Uterus (tissue), 4 donors: ENCODE measurements at places on chromosomes 3 and 15. TPM values are rescaled to one million over a fixed set of nuclear protein-coding genes. Genes with fewer than 3 reads are reported as not detected.

DNA sequence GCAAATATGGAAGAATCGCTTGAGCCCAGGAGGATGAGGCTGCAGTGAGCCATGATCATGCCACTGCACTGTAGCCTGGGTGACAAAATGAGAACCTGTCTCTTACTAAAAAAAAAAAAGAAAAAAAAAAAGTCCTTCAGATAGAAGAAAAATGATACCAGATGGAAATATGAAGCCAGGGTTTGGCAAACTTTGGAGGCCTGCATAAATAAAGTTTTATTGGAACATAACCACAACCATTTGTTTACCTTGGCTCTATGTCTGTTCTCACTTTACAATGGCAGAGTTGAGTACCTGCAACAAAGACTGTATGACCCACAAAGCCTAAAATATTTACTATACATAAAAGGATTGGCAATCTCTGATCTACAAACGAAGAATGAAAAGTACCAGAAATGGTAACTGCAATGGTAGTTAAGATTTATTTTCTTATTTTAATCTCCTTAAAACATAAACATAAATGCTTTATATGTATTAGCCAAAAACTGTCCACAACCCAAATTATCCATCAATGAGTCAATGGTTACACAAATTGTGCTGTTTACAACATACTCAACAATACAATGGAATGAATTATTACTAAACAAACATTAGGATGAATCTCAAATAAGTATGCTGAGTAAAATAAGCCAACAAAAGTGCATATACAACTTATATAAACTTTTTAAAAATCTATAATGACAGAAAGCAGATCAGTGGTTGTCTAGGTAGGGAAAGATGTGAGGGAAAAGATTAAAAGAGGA is 41.8 kb downstream of the GOLGB1 start:
- H3K36me3 ChIP-seq = no peaks in the 10 kb centered on the region
- DNase-seq = no peak
- H3K27me3 ChIP-seq = no peaks in the 10 kb centered on the region
- H3K4me1 ChIP-seq = no peaks in the 10 kb centered on the region

GRCh38 chr3:15325228-15325627 is 7.2 kb downstream of the SH3BP5 start:
- H3K27me3 ChIP-seq = no peaks in the 10 kb centered on the region
- peaks cover 44% of the 10 kb centered on the region for H3K4me1 ChIP-seq
- no peaks in the 10 kb centered on the region for H3K36me3 ChIP-seq
- peak overlapping the region; percentile 93 for H3K27ac ChIP-seq

DNA sequence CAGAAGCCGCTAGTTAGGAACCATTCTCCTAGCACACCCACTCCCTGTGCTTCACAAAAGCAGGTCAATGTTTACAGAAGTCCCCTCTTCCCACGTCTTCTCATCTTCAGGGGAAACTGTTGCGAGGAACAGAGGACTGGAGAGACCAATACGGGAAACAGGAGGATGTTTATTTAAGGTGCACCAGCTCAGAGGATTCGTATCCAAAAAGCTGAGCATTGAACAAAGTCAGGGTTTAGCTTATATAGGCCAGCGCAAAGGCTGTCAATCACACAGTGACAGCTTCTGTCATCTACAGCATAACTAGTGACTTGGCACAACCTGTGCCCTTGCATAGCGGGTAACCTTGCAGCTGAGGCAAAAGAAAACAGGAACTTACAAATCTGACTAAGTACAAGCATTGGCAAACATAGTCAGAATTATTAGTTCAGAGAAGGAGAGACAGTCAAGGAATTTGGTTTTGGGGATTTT is 61.3 kb downstream of the ZDHHC19 start:
- H3K4me1 ChIP-seq = no peaks in the 10 kb centered on the region
- no peak overlapping the region for H3K4me3 ChIP-seq
- H3K27ac ChIP-seq = peak overlapping the region; percentile 42
- H3K36me3 ChIP-seq = no peaks in the 10 kb centered on the region
- H3K27me3 ChIP-seq = no peaks in the 10 kb centered on the region
- DNase-seq = no peak

GRCh38 chr3:195366200-195366925 is 76.5 kb downstream of the ACAP2 start:
- no peaks in the 10 kb centered on the region for H3K36me3 ChIP-seq
- DNase-seq = no peak
- no peak overlapping the region for H3K4me3 ChIP-seq
- H3K4me1 ChIP-seq = no peaks in the 10 kb centered on the region
- H3K27ac ChIP-seq = no peak overlapping the region
- no peaks in the 10 kb centered on the region for H3K27me3 ChIP-seq

- no peaks in the 10 kb centered on the region for H3K27me3 ChIP-seq
- no peak overlapping the region for H3K4me3 ChIP-seq
- no peak overlapping the region for H3K27ac ChIP-seq
- no peaks in the 10 kb centered on the region for H3K4me1 ChIP-seq
These were observed 127.3 kb upstream of the LINGO1 start for GRCh38 chr15:77759896-77760592.

DNA sequence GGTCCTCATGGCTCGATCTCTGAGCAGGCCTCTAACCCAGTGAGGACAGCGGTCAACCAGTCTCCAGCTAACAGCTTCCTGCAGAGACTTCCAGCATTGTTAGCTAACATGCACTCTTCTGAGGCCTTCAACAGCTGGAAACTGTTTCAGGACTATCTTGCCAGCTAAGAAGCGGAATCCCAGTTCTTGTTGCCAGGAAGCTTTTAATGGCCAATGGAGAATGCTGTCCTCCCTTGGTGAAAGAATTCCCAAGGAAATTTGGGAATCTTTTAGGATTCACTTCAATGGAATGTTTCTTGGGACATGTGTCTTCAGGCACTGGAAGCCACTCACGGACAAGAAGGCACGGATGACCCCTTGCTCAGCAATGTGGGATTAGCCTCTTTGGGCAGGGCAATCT is 91.7 kb downstream of the CEMIP start:
- H3K4me3 ChIP-seq = no peak overlapping the region
- H3K36me3 ChIP-seq = no peaks in the 10 kb centered on the region
- H3K27ac ChIP-seq = no peak overlapping the region
- no peak for DNase-seq

- H3K4me3 ChIP-seq = no peak overlapping the region
- no peaks in the 10 kb centered on the region for H3K36me3 ChIP-seq
- no peaks in the 10 kb centered on the region for H3K27me3 ChIP-seq
- DNase-seq = no peak
- no peak overlapping the region for H3K27ac ChIP-seq
These were observed 9.0 kb downstream of the TMEM43 start for GRCh38 chr3:14133876-14134275.

DNA sequence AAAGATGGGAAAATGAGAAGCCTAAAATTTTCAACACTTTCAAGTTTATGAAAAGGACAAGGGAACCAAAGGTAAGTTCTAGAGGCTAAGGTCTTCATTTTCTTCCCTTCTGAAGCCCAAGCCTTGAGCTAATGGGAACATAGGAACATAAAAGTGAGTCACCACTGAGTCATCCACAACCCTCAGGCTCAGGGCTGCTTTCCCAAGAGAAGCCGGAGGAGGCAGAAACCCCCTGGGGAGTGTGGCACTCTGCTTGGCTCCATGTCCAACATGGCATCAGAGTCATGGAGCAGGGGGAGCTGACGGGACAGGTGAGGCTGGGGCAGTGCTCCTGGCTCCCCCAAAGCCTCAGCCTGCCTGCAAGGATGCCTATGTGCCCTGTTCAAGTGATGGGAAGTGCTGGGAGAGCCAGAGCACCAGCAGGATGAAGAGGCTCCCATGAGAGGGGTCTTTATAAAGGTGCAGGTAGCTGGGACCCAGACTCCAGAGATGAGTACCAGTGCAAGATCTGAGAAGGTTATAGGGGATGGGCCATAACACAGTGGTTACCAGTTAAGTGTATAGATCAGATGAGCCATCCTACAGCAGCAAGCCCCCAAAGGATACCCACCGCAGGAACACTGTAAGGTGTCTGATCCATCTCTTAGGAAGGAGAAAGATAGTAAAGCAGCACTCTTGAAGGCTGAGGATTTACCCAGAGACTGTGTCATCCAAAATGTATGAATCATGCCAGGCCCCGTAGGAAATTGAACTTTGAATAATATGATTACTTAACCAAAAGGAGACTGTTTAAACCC is 31.8 kb upstream of the RYR3 start:
- DNase-seq = no peak
- no peaks in the 10 kb centered on the region for H3K27me3 ChIP-seq
- no peak overlapping the region for H3K27ac ChIP-seq
- no peaks in the 10 kb centered on the region for H3K36me3 ChIP-seq
- H3K4me3 ChIP-seq = no peak overlapping the region

GRCh38 chr3:66480666-66481065 is 20.2 kb downstream of the LRIG1 start:
- H3K27ac ChIP-seq = peak overlapping the region; percentile 84
- H3K4me1 ChIP-seq = peaks cover 16% of the 10 kb centered on the region
- no peaks in the 10 kb centered on the region for H3K27me3 ChIP-seq

DNA sequence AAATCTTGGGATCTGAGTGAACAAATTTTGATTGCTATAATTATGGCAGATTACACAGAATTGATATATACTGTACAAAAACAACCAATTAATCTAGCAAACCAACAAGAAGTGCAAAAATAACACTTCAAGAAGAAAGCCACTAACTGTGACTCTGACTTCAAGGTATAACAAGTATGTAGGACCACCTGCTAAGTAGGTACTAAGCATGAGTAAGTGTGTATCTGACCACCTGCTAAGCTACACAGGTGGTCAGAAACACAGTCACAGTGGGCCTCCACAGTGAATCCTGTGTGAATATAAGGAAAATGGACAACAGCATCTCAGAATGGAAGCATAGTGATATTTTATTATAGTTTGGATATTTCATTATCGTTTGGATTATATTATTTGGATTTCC is 14.8 kb upstream of the PLSCR4 start:
- H3K4me3 ChIP-seq = no peak overlapping the region
- no peak for DNase-seq
- H3K4me1 ChIP-seq = no peaks in the 10 kb centered on the region
- H3K36me3 ChIP-seq = no peaks in the 10 kb centered on the region

- no peaks in the 10 kb centered on the region for H3K27me3 ChIP-seq
- H3K36me3 ChIP-seq = no peaks in the 10 kb centered on the region
- H3K27ac ChIP-seq = no peak overlapping the region
- no peak for DNase-seq
These were observed 28.5 kb downstream of the SELENOT start for GRCh38 chr3:150631515-150632221.

GRCh38 chr3:10915376-10915775 is 77.2 kb upstream of the SLC6A1 start:
- no peaks in the 10 kb centered on the region for H3K4me1 ChIP-seq
- no peaks in the 10 kb centered on the region for H3K27me3 ChIP-seq
- H3K27ac ChIP-seq = no peak overlapping the region

- H3K27me3 ChIP-seq = no peaks in the 10 kb centered on the region
- no peak overlapping the region for H3K27ac ChIP-seq
- peak; percentile 88 for DNase-seq
- H3K4me1 ChIP-seq = no peaks in the 10 kb centered on the region
These were observed 17.2 kb upstream of the USP3 start for GRCh38 chr15:63487076-63487757.

GRCh38 chr3:41651718-41652117 is 310.2 kb downstream of the ULK4 start:
- no peak overlapping the region for H3K27ac ChIP-seq
- no peak for DNase-seq
- H3K4me1 ChIP-seq = no peaks in the 10 kb centered on the region
- no peaks in the 10 kb centered on the region for H3K36me3 ChIP-seq
- no peak overlapping the region for H3K4me3 ChIP-seq

GRCh38 chr15:77044228-77045042 is 26.5 kb downstream of the TSPAN3 start:
- no peaks in the 10 kb centered on the region for H3K27me3 ChIP-seq
- DNase-seq = no peak
- H3K4me1 ChIP-seq = no peaks in the 10 kb centered on the region
- no peaks in the 10 kb centered on the region for H3K36me3 ChIP-seq

- DNase-seq = no peak
- no peaks in the 10 kb centered on the region for H3K36me3 ChIP-seq
- H3K27ac ChIP-seq = no peak overlapping the region
- no peaks in the 10 kb centered on the region for H3K4me1 ChIP-seq
- H3K27me3 ChIP-seq = no peaks in the 10 kb centered on the region
These were observed 37.6 kb upstream of the BNC1 start for GRCh38 chr15:83322061-83322460.

DNA sequence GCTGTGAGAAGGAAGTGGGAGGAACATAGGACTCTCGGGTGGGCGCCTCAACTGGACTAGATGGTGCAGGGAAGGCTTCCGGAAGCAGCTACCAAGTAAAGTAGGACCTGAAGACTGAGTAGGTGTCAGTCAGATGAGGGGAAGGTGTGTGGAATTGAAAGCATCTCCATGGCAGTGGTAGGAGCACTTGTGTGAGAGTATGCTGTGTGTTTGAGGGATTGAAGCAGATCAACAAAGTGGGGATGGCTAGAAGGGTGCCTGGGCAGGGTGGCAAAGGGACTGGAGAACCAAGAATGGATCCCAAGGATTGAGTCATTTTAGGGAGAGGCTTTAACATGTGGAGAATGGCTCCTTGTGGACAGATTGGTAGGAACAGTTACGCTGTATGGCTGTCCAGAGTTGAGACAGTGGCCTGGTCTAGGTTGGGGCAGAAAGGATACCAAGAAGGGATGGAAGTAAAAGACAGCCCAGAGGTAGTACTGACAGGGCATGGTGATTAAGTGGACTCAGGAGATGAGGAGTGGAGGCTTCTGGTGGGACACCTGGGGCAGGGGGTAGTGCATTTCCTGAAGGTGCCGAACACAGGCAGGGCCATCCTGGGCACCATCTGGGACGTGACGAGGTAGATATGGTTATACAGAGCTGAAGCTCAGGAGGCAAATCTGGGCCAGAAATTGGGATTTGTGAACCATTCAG is 1.5 kb downstream of the UQCC5 start:
- no peak for DNase-seq
- H3K27ac ChIP-seq = peak overlapping the region; percentile 62
- H3K4me3 ChIP-seq = no peak overlapping the region
- H3K36me3 ChIP-seq = no peaks in the 10 kb centered on the region
- H3K4me1 ChIP-seq = no peaks in the 10 kb centered on the region

GRCh38 chr15:98904544-98904943 is 103.0 kb downstream of the PGPEP1L start:
- H3K4me1 ChIP-seq = peaks cover 6% of the 10 kb centered on the region
- DNase-seq = no peak
- peak overlapping the region; percentile 22 for H3K27ac ChIP-seq
- H3K36me3 ChIP-seq = no peaks in the 10 kb centered on the region
- H3K4me3 ChIP-seq = no peak overlapping the region

GRCh38 chr3:101936419-101937356 is 87.4 kb downstream of the NFKBIZ start:
- no peak for DNase-seq
- H3K36me3 ChIP-seq = no peaks in the 10 kb centered on the region
- no peak overlapping the region for H3K4me3 ChIP-seq
- no peaks in the 10 kb centered on the region for H3K4me1 ChIP-seq

- no peak overlapping the region for H3K4me3 ChIP-seq
- H3K4me1 ChIP-seq = peaks cover 24% of the 10 kb centered on the region
- no peaks in the 10 kb centered on the region for H3K36me3 ChIP-seq
- DNase-seq = peak; percentile 38
- H3K27ac ChIP-seq = peak overlapping the region; percentile 71
- H3K27me3 ChIP-seq = no peaks in the 10 kb centered on the region
These were observed 96.9 kb upstream of the RPL32 start for GRCh38 chr3:12938258-12938711.

Gene STRIT1
- not detected for total RNA-seq

Gene RARRES1
- 398 TPM for total RNA-seq

Gene ARHGAP11A
- total RNA-seq = 25.0 TPM

Gene CASR
- total RNA-seq = not detected

Gene MME
- 2.3 TPM for total RNA-seq

Gene GOLGA6B
- not detected for total RNA-seq

Gene SEMA6D
- 27.2 TPM for total RNA-seq

Gene OR5K2
- not detected for total RNA-seq

Gene CHRNA5
- total RNA-seq = not detected

Gene TAGLN3
- not detected for total RNA-seq

Gene MASP1
- total RNA-seq = 25.3 TPM
